ENCODE measurements at places on chromosomes 5 and 9.
A peak's percentile ranks its signal among the peaks of the same experiment; 100 is the strongest.

- no peak for DNase-seq
These were observed 808 bp upstream of the MVB12B start for GRCh38 chr9:126325821-126326220.

GRCh38 chr9:121896545-121896943 is 196.6 kb downstream of the TTLL11 start:
- DNase-seq: no peak

GRCh38 chr5:173501922-173502321 is 114.5 kb downstream of the BOD1 start:
- no peak for DNase-seq

- peak; percentile 36 for DNase-seq
These were observed 14.5 kb downstream of the SH2D3C start for GRCh38 chr9:127763918-127764384.

DNA sequence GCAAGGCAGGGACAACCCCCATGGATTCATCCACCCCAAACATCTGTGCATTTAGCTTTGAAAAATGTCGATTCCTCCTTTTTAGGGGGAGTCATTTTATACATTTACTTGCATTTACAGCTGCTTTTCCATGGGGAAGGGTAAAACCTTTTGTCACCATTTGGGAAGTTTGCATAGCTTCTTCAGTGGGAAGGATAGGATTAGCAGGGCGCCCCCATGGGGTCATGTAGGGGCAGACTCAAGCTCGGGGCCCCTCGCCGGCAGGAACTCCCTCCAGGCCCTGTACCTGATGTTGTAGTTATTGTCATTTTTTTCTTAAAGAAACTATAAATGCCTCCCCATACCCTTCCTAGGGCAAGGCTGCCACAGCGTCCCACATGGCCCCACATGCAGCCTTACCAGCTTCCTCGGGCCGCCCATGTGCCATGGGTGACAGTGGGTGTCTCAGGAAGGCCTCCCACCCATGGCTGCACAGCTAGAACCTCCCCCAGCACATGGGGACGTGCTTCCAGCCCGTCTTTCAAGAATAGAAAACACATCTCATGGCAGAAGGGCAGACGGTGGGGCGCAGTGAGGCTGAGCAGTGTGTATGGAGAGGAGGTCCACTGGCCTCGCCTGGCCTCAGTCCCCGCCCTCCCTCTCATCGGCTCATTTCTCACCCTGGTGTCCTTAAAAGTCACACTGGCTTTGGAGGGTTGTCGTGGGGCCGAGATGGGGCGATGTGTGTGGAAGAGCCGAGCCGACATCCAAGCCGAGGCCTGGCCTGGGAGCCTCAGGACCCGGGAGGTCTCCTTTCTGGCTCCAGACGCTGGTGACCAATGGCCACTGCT is 76.1 kb upstream of the OTULINL start:
- DNase-seq: no peak

GRCh38 chr9:7246917-7247522 is 489.2 kb downstream of the KDM4C start:
- no peak for DNase-seq

- DNase-seq: no peak
These were observed 4.3 kb downstream of the BBLN start for GRCh38 chr9:128164307-128164885.

DNA sequence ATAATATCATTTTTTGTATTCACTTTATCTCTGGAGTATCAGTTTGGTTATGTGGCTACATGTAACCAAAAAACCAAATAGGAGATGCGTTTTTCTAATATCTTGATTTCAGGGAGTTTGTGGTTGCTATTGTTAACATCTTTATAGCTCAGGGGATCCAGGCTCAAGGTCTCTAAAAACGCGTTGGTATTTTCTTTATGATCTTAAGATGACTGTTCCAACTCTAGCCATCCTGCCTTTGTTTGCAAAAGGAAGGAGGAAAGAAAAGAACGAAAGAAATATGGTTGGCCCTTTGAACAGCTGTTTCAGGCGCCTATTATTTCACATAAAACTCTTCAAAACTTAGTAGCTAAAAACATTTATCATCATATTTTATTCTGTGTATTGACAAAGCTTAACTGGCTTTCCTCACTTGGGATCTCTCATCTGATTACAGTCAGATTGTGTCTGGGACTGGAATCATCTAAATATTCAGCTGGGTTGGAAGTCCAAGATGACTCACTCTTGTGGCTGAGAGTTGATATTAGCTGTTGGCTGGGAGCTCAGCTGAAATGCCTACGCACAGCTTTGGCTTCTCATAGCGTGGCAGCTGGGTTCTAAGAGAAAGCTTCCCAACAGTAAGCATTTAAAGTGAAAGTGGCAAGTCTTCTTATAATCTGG is 60.1 kb downstream of the FAM174A start:
- DNase-seq: peak; percentile 97

DNA sequence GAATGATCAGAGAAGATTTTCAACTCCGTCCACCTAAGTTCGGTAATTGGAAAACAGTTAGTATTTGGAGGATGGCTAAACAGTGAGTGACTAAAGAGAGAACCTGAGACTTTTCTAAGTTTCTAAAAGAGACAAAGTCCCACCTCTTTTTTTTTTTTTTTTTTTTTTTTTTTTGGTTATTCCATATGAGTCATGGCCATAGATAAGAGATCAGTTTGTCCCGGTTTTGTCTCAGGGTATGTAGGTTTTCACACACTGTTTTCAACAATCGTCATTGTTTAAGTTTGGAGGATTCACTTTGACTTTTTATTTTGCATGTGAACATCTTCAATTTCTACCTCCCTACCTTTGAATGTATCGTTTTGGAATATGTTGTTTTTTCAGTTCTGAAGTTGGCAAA is 85.9 kb downstream of the NTRK2 start:
- no peak for DNase-seq

DNA sequence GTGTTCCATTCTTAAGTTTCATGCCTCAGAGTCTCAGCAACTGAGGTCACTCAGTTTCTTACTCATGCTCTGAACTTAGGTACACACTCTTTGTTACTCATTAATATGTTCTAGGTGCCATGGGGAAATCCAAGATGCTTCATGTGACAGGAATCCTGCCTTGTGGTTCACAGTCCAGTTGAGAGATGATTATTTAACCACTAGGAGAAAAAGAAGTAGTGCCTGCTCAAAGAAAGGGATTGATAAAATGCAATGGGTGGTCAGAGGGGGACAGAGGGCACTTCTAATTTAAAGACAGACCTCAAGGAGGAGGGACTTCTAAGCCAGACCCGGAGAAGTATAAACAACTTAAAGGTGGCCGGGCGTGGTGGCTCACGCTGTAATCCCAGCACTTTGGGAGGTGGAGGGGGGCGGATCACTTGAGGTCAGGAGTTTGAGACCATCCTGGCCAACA is 69.0 kb downstream of the UGCG start:
- DNase-seq: peak; percentile 97

GRCh38 chr5:133939668-133940067 is 28.8 kb downstream of the C5orf15 start:
- no peak for DNase-seq

DNA sequence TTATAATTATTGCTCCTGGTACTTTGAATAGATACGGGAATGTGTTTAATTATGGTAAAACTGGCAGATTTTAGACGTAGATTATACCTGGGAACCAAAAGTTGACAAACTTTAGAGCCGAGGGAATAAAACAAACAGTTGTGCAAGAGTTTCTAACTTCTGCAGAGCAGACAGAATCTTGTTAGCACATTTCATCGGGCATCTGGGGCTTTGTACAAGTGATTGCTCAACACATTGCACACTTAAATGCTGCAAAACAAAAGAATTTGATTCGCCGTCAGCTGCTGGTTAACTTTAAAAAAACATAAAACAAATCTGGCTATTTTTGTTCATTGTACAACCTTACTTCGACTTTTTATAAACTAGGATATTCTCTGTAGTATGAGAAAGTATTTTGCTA is 398.1 kb downstream of the MAN2A1 start:
- peak; percentile 78 for DNase-seq

DNA sequence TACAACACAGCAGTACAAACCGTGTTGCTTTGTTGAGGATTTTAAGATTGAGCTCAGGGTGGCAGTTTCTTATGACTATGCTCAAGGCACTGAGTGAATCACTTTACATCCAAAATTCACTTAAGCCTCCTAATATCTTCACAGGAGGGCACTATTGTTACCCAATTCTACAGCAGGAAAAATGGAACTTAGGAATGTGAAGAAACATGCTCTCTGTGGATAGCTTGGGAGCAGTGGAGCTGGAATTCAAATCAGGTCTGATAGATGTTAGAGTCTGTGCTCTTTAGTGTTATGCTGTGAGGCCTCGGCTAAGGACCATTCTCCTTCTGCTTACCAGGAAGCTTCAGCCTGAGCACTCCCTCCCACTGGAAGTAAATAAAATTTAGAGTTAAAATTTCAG is 18.7 kb upstream of the HMHB1 start:
- no peak for DNase-seq

DNA sequence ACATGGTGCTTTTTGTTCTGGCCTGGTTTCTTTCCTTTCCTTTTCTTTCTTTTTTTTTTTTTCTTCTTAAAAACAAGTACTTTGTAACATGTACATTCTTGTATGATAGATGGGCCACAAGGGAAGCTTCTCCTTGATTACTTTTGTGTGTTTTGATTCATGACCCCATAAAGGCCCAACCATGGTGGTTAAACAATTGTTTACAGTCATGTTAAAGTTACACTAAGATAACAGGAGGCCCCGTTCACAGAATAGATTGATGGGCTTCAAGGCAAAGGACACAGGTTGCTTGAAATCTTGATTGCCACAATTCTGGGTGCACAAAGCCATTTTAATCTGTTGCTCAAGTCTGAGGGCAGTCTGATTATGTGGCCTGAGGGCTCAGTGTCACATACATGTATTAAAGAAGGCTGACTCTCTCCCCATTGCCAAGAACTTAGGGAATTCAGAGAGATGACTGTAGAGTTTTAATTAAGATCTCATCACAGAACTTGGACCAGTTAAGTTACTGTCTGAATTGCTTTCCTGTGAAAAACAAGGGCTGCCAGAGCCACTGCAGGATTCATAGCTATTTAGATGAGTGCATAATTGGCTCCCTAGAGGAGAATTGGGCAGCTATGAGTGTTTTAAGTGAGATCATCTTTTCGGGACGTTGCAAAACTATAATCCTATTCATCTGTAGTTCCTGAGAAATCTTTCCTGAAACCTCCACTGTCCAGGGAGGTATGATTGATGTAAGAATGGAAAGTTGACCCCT is 163.4 kb downstream of the TLE4 start:
- no peak for DNase-seq

DNA sequence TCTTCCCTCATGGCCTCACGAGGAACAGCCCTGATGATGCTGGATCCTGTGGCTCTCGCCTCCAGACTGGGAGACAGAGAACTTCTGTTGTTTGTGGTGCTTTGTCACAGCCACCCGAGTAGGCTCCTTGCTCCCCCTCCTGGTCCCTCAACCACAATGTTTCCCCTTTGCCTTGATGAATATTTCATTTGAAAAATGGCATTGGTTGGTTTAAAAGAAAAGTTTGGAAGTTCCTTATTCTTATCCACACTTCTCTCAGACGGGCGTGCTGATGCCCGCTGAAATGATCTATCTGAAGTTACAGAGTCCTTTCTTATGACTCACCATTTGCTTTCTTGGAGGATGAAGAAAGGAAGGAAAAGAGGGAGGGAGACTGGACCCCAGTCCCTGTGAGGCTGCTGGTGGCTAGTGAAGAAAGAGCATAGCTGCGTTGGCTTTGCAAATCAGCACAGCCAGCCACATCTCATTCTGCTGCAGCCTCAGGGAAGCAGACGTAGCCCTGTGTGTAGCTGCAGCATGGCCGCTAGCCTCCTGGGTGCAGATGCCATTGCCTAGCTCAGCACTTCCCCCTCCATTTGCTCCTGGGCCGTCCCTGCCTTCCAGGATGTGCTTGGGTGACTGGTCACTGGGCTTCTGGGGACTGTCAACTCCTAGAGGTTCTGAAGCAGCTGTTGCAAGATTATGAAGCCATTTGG is 185.9 kb downstream of the ERCC6L2 start:
- peak; percentile 74 for DNase-seq

- no peak for DNase-seq
These were observed 220.2 kb downstream of the AGTPBP1 start for GRCh38 chr9:85521371-85522197.

- DNase-seq: peak; percentile 79
These were observed 111.2 kb downstream of the STRBP start for GRCh38 chr9:123157221-123157620.

GRCh38 chr9:81112627-81113452 is 576.5 kb downstream of the TLE1 start:
- no peak for DNase-seq

DNA sequence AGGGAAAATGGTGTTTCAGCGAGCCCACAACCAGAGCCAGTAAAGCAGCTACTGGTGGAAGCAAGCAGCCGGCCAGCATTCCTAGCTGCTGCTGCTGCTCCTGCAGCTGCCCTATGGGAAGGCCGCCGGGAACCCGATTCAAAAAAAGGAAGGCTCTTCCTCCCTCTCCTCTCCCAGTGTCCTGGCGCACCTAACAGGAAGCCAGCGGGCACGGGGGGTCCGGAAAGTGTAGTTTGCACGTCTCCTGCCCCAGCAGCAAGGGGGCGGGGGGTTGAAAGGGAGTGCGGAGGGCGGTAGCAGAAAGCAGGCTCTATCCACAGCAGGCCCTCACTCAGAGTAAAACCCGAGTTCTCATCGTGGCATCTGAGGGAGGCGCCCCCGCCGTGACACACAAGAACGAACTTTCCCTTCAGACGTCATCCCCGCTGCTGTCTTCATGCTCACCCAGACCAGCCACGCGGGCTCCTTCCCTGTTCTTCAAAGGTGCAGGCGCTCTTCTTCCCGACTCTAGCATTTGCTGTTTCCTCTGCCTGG is 16.5 kb downstream of the GRXCR2 start:
- peak; percentile 74 for DNase-seq

GRCh38 chr5:29054694-29055093 is 2016.3 kb upstream of the CDH9 start:
- DNase-seq: no peak

GRCh38 chr9:18036422-18037187 is 437.3 kb upstream of the ADAMTSL1 start:
- DNase-seq: no peak

GRCh38 chr5:177546258-177546741 is 8.1 kb downstream of the FAM193B start:
- DNase-seq: peak; percentile 98

GRCh38 chr9:98962861-98963260 is 19.2 kb downstream of the COL15A1 start:
- DNase-seq: peak; percentile 41

GRCh38 chr9:137034709-137035506 is 3.0 kb upstream of the FUT7 start:
- DNase-seq: peak; percentile 92

Measured in choroid plexus epithelial cell (primary cell).